ENCODE measurements at places on chromosomes 2 and 18.

DNA sequence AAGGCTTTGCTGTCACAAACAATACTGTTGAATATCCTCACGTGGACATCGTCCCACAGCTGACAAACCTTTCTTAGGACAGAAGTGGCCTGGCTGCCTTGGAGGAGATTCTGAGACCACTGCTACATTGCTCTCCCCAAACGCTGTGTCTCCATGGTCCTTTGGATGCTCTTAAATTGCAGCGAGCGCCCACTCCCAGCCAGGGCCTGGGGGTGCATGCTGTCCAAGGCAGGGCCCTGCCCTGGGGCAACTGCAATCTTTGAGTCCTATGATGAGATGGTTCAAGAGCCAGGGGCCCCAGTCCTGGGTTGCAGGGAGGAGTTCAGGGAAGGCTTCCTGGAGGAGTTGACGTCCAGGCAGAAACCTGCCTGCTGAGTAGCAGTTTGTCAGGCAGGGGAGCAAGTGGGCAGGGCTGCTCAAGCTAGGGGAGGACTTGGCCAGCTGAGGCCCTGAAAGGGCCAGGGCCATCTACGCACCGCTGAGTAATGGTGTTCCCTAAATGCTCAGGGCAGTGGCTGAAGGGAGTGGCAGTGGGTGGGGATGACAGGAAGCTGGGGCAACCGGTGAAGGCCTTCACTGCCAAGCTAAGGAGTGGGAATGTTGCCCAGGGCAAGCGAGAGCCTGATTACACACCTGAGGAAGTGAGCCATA is 10.8 kb upstream of the SDC1 start:
- DNase-seq: no peak

GRCh38 chr18:32259553-32259952 is 69.7 kb downstream of the MEP1B start:
- DNase-seq: no peak

DNA sequence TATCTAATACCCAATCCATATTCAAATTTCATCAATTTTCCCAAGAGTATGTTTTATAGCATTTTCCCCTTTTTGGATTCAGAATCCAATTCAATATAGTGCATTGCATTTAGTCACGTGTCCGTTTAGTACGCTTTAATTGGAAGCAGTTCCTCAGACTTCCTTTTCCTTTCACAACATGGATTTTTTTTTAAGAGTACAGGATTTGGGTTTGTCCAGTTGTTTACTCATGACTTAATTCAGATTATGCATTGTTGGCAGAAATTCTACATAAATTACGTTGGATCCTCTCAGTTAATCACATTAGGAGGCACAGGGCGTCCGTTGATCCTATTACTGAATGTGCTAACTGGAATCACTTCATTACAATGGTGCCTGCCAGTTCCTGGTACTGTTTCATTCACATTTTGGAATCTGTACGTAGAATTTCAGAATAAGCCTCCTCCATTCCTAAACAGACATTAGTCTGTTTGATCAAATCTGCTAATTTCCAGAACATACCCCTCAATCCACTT is 70.0 kb upstream of the ATIC start:
- no peak for DNase-seq

DNA sequence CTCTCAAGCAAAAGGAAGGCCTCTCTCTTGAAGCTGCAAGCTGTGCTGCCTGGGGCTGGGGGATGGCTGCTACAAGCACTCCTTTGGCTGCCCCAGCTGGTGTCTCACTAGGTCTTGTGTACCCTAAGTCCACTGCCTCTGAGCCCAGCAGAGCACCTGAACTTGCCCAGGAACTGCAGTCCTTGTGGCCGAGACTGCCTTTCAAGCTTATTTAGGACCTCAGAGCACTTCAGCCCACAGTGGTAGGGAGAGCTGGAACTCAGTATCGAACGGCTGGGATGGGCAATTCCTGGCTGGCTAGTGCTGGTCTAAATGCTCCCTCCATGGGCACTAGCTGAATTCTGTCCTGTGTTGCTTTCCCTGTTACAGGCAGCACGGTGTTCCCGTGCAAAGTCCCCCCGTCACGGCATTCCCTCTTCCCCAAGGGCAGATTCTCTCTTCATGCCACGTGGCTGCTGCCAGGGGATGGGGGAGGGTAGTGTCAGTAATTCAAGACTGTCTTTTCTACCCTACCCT is 25.9 kb downstream of the STPG4 start:
- no peak for DNase-seq

DNA sequence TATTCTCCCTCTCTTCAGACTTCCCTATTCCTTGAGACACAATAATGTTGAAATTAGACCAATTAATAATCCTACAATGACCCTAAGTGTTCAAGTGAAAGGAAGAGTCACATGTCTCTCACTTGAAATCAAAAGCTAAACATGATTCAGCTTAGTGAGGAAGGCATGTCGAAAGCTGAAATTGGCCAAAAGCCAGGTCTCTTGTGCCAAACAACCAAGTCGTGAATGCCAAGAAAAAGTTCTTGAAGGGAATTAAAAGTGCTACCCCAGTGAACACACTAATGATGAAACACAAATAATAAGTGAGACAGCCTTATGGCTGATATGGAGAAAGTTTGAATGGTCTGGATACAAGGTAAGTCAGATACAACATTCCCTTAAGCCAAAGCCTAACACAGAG is 115.4 kb downstream of the PXDN start:
- no peak for DNase-seq

DNA sequence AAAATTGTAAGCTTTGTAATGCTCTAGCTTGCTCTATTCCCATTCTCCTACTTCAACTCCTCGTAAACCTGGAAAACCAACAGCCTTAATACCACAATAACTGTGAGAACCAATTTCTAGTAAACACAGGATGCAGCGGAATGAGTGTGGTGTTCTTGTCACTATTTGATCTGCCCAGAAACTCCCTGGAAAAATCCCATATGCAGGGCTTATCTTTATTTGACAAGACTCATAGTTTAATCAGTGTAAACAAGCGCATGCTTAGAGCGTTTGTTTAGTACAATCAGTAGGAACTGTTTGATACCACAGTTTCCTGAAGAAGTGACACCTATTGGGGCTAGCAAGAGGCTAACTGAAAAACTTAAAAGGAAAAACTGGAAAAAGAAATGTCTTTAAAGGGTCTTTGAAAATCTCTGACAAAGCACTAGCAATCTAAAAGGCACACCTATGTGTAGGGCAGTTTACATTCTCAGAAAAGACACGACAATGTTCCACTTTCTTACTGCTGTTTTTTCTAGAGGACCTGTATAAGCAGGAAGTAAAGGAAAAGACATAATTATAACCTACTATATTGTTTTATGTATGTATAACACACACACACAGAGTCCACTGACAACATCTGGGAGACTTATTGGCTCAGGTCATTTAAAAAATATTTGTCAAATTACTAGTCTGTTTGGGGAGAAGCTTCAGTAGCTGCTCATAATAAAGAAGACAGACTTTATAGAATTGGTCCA is 241.4 kb upstream of the KLHL14 start:
- DNase-seq: no peak

GRCh38 chr2:224799691-224800090 is 83.5 kb upstream of the CCDC195 start:
- no peak for DNase-seq

Data from T-helper 17 cell (primary cell).